ENCODE measurements at places on chromosomes 11 and 22.

DNA sequence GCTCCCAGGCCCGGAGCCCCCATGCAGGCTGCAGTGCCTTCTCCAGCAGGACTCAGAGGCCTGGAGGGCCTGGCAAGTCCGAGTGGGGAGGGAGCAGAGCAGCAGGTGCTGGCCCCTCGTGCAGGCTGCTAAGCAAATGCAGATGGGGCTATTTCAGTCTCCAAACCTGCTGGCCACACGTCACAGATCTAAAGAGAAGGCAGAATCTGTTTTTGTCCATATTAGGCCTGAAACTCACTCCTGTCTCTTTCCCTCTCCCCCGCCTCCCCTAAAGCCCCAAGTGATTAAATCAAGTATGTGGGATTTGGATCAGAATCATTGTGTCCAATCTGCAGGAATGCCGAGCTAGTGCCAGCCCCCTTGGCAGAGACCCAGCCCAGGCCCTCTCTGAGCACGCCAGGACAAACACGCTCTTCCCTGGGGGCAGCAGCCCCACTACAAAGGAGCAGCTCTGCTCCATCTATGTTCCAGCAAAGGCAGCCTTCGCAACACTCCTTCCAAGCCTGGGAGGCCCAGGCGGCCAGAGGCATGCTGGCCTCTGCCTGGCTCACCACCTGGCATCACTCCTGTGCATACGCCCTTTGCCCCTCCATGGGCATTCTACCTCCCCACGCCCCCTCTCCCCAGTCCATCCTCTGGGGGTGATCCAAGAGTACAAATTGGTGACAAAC lies 26.5 kb downstream of the RPL27A start:
- DNase-seq = no peak

GRCh38 chr11:63537293-63538101 lies 889 bp downstream of the PLAAT4 start:
- DNase-seq = no peak

DNA sequence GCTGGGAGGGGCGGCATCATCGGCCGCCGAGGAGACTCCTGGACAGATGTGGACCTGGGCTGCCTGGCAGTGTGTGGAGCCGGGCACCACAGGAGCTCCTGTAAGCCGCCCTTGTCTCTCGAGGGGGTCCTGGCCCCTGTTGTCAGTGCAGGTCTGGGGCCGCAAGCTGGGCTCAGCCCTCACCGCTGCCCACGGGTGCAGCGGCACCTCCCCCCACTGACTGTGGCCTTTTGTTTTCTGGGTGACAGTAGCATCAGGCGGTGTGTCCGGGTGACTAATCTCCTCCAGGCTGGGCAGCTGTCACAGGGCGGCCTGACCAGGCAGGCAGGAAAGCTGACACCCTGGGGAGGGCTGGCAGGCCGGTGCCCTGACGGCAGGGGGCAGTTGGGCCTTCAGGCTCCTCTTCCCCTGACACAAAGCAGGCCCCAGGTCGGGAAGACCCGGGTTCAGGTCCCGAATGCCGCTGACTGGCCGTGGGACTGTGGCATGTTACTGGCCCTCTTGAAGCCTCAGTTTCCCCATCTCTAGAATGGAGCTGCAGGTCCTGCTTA lies 16.3 kb downstream of the DGKZ start:
- no peak for DNase-seq

DNA sequence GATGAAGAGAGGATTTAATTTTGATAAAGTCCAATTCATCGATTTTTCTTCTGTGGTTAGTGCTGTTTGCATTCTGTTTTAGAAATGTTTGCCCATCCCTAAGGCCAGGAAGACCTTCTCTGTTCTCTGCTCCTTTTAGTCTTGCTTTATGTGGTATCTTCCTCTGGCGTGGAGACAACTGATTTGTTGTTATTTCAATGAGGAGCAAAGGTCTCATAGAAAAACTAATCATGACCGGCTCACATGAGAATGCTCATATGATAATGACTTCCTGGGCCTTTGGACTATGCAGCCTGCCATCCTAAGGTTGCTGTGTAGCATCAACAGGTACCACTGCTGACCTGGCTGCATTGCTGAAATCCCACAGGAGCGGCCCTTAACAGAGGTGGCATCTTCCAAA lies 19.8 kb downstream of the SCGB1A1 start:
- no peak for DNase-seq

DNA sequence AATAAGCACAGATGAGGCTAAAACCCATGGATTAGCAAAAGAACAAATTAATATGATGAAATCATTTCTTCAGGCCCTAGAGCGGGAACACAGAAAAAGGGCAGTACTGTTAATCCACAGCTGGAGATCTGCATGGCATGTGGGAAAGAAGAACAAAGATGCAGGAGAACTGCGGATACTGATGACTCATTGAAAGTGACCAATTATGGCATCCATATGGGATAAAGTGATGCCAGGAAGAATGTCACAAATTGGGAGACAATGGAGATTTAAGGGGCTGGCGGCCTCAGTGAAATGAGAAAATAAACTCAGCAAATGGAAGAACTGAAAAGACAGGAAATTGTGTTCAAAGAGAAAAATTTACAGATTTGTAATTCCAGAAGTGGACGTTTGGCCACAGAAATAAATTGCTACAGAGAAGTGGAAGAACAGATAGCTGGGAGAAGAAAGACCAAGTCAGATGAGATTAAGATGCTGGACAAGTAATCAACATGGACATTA lies 39.4 kb downstream of the SIK3 start:
- DNase-seq = no peak

GRCh38 chr11:68504432-68505066 lies 44.0 kb downstream of the PPP6R3 start:
- no peak for DNase-seq

DNA sequence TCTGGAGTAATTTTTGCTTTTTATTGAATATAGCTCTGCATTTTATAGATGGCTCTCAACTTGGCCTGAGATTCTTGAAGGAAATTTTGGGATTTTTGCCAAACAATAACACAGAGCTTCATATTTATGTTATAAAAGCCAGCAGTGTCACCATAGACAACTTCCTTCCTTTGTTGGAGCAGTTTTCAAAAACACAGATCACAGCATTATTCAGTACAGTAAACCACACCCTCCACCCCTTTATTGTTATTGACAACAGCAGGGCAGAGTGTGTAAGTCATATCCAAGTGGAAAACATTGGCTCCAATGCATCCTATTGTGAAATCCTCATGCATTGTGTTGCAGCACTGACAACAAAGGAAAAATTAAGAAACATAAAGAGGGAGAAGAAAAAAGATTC lies 62.6 kb upstream of the PRSS23 start:
- no peak for DNase-seq

- no peak for DNase-seq
Measured at GRCh38 chr11:102407901-102408300, 44.7 kb downstream of the TMEM123 start.

GRCh38 chr22:42461511-42461910 lies 29.3 kb upstream of the NFAM1 start:
- DNase-seq = no peak

DNA sequence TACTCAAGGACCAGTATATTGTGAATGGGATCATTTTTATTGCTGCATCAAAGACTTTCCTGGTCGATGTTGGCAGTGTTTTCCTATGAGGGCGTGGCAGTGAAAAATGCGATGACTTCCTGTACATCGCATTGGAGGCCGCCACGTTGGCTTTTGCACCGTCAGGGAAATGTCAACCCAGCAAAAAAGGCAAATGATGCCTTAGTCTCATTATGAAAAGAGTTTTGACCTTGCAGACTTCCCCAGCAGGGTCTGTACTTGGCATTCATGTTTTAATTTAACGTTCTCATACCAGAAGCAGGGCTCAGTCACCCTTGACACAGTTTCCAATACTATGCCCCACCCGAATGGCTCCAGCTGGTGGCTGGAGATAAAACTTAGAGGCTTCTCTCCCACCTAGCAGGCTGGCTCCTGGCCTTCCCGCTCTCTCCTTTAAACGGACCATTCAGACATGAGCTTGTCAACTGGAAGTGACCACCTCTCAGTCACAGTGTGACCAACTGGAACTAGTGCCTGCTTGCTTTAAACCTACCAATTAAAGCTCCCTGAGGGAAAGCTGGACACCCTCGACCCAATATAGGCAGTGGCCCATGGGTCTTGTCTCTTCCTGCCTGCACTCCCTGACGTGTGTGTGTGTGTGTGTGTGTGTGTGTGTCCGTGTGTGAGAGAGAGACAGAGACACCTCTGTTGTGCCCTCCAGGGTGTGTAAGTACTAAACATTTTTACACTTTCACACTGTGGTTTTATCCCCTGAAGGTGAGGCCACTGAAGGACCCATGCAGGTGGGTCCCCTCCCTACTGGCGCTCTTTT lies 8.7 kb upstream of the GDPD5 start:
- no peak for DNase-seq

GRCh38 chr11:131572423-131572822 lies 202.0 kb downstream of the NTM start:
- no peak for DNase-seq

GRCh38 chr11:30573951-30574350 lies 12.2 kb downstream of the MPPED2 start:
- no peak for DNase-seq
